SHP77 treated with DMSO at 0.1 percent for 48 hours (cell line): ENCODE measurements at places on chromosomes 2 and 18.

GRCh38 chr2:122740594-122740948 lies 985.1 kb downstream of the TSN start:
- no peak for DNase-seq

- DNase-seq = no peak
Measured at GRCh38 chr2:118481299-118481698, 366.1 kb downstream of the EN1 start.

- DNase-seq = no peak
Measured at GRCh38 chr2:25787020-25787419, 91.3 kb downstream of the ASXL2 start.

DNA sequence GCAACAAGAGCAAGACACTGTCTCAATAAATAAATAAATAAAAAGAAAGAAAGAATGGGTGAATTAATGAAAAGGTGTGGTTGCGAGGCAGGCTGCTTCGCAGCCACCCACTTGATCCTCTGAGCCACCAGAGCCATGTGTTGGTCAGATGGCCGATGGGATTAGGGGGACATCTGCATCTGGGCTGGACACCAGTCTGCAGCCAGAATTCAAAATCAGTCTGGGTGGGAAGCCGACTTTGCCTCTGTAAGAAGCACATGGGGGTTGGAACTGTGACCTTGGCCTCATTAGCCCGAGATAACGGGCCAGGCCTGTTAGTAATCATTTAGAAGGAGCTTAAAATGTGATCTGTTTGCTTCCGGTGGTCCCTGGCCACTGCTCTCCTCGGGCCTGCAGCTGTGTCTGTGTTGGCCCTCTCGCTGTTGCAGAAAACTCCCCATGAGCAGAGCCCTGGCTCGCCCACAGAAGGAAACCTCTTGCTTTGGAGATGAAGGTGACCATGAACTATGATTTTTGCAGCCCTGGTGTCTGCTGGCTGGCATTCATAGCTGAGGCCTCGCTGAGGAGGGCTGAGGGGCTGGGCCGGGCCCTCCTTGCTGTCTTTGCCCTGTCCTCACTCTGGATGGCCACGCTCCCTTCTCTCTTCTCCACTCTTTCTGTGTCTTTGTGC lies 94.4 kb downstream of the DYSF start:
- DNase-seq = no peak

DNA sequence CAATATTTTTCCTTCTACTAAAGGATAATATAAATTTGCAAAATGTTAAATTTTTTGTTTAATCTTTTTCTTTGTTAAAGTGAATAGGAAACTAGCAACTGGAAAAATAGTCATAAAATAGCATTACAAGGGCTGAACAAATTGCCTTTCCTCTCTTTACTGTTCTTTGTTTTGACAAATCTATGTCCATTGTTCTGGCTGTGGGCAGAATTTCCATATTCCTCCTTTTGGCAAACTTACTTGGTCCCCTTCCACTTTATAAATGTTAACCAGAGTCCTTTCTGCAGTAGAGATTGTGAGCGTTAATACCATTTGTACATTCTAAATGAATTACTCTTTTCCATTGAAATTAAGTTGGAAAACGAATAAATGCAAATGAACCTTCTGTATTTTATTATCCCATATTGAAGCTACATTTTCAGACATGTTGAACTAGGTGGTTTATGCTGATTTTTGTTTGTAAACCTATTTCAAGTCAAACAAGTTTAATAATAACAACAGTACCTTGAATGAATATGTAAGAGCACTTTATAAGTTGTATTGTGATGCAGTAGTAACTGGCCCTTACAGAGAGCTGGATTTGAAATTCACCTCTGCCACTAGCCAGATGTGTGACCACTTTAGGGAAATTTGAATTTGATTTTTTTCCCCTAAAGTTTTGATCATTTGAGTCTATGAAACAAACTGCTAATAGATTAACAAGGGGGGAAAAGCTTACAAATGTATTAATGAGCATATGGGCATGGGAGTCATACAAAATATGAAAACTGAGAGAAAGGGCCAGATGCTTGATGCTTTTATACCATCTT lies 3.3 kb downstream of the RNF125 start:
- no peak for DNase-seq

DNA sequence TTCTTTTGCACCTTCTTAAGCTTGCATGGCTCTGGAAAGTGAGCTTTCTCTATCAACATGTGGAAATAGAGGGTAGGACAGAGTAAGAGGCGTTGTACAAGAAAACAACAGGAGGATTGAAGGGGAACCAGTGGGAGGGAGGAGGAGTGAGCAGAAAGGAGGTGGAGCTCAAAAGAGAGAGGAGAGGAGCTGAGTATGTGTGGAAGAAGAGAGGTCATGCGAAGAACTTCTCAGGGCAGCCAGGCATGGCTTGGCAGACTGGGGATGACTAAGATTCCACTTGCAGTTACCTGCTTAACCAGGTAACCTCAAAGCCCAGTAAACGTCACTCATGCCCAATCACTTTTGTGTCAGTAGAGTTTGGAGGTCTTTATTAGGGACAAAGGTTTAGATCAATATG lies 105.1 kb downstream of the BCL2L11 start:
- DNase-seq = no peak

DNA sequence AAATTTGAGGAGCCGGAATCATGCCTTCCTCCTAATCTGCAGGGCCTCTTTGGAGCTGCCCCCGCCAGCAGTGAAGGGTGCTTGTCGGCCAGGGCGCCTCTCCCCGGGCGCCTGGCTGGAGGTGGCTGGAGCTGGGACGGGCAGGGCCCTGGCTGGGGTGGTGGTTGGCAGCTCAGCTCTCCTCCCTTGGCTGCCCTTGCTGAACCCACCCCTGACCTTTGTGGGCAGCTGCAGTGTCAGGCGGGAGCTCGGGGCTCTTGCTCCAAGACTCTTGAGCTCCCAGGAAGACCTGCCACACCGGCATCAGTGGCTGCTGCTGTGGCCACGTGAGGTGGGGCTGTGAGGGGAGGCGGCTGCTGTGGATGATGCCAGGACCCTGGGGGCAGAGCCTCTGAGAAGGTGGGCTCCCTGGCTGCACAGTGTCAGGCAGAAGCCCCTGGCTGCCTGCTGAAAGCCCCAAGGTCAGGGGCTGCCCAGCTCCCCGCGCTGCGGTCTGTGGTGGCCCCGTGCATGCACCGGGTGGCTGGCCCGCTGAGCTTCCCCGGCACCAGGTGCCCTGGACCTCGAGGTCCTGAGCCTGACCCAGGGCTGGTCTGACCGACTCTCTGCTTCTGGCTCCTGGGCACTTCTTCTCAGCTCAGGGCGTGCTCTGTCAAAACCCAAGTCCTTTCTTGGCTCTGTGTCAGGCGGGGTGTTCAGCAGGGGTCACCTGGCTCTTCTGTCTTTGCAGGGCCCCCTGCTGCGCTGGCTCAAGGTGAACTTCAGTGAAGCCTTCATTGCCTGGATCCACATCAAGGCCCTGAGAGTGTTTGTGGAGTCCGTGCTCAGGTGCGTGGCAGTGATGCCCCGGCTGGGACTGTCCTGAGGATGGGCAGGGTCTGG lies 34.5 kb downstream of the PDIA6 start:
- DNase-seq = no peak

DNA sequence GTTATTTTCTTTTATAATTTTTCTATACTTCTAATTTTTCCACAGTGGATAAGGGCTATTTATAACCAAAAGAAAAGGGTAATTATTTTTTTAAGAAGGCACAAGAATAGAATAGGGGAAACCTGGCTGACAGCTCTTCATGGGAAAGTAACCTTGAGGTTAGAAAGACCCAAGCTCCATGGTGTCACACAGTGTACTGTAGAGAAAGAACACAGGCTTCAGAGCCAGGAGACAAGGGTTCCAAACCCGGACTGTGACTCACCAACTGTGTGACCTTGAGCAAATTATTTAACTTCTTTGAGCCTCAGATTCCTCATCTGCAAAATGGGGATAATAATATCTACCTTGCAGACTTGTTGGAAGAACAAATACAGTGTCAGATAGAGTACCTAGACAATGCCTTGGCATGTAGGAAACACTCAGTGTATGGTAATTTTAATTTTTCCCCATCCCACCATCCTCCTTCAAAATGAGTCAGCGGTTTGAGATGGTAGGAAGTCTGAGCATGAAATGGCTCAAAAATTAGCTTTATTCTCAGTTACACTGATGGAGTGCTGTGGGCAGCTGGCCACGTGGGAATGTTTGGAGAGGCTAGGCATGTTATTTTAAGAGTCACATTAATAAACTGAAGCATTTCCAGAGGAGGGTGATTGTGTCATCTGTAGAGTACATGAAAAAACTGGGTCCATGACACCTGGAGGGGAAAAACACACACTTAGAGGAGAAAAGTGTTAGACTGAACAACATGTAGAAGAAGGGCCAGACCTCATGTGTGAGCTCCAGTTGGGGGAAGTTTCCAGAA lies 36.7 kb downstream of the TMEM37 start:
- DNase-seq = peak; percentile 13
